ENCODE measurements at places on chromosomes 2 and 18.

GRCh38 chr2:27446057-27446456, 3.9 kb downstream of the KRTCAP3 start:
- DNase-seq, result no peak

DNA sequence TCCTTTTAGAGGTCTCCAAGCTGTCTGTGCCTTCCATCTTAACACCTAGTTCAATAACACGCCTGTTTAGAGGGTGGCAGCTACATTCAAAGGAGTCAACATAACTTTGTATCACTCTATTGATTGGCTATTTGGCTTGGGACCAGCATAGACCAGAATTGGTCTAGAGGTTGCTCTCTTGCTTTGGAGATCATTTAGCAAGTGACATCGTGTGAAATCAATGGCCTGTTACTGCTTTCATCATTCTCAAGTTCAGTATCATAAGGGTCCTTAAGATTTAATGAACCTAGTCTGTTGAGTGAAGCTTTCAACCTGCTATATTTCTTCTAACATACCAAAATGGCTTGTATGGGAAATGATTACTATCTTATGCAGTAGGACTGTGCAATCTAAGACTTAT, 768.2 kb downstream of the NRXN1 start:
- no peak for DNase-seq

GRCh38 chr18:79937103-79937860, 14.2 kb downstream of the SLC66A2 start:
- DNase-seq, result no peak

- no peak for DNase-seq
These were observed 163.2 kb upstream of the CAVIN2 start for GRCh38 chr2:192010073-192010472.

- DNase-seq, result no peak
These were observed 12.4 kb upstream of the NBEAL1 start for GRCh38 chr2:203002054-203002821.

DNA sequence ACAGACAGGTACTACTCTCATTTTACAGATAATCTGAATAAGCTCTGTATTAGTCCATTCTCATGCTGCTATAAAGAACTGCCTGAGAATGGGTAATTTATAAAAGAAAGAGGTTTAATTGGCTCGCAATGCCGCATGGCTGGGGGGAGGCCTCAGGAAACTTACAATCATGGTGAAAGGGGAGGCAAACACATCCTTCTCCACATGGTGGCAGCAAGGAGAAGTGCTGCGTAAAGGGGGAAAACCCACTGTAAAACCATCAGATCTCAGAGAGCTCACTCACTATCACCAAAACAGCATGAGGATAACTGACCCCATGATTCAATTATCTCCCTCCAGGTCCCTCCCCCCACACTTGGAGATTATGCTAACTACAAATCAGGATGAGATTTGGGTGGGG, 254.4 kb downstream of the KCNE4 start:
- DNase-seq, result peak; percentile 44

DNA sequence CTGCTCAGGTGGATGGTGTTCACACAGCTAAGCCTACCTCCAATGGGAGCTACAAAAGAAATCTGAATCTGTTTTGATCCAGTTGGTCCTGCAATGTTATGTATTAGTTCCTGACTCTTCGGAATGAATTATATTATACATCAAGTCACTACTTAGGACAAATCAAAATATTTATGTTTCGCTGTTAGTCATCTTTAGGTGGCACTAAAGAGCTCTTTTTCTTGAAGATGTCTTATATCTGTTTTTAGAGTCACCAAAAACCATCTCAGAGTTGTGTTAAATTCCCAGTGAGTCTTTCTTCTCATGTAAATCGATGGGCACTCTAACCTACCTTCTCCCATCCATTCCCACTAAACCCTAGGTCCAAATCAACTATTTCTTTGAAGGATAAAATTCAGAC, 2.2 kb downstream of the DNER start:
- peak; percentile 18 for DNase-seq

DNA sequence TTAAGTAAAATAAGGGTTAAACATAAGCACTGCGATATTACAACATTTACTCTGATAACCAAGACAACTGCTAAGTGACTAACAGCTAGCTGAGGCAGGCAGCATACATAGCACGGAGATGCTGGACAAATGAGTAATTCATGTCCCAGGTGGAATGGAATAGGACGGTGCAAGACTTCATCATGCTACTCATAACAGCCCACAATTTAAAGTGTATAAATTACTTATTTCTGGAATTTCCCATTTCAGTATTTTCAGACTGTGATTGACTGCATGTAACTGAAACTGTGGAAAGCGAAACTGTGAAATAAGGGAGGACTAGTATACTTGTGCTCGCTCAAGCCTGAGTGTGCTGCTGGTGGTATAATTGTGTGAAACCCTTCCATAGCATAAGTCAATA, 12.9 kb downstream of the IER3IP1 start:
- DNase-seq, result peak; percentile 36

DNA sequence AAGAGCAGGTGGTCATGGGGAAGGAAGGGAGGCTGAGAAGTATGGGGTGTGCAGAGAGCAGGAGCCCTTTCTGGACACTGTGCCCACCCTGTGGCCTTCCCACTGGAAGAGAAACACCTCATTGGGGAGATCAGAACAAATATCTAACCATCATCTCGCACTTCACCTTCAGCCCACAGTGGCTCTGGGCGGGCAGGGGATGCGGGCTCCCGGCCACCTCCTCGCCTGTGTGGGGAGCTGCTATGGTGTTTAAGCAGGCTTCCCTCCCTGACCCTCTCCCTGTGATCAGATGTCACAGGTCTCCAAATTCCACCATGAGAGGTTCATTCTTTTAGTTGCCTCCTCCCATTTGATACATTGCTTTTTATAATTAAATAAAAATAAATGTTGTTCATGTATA, 5.0 kb downstream of the FBLN7 start:
- no peak for DNase-seq

DNA sequence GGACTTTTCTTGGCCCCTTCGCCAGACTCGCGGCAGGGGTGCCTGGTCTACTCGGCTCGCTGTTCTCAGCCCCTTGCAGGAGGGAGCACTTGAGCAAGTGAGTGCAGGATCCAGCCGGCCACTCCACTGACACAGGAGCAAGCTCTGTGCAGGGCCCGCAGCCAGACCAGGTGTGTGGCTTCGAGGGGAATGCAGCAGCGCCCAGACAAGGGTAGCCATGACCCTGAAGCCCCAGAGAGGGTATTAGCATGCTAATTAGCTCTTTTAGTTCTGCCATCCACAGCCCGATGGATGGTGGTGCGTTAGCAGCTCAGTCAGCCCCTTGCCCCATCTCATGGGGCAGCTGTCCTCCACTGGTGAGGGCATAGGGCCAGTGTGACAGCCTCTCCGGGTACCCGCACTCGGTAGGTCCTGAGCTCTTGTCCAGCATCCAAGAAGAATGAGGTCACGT, 103.2 kb upstream of the HS6ST1 start:
- no peak for DNase-seq

DNA sequence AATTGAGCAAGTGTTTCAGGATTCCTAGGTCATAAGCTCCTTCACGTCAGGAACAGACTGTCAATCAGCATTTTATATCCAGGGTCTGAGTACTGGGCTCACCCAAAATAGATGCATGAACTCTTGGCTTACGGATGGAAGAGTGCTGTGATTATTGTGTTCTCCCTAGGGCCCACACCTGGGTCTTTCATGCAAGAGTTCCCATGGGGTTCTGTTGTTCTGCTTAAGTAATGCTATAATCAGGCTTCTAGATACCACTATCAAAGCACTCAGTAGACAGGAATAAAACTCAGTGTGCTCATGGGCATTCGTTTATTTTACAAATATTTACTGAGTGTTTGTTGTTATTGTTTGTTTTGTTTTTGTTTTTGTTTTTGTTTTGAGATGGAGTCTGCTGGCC, 46.4 kb upstream of the PMAIP1 start:
- DNase-seq, result no peak

GRCh38 chr2:118878531-118879149, 31.2 kb upstream of the EN1 start:
- DNase-seq, result no peak

DNA sequence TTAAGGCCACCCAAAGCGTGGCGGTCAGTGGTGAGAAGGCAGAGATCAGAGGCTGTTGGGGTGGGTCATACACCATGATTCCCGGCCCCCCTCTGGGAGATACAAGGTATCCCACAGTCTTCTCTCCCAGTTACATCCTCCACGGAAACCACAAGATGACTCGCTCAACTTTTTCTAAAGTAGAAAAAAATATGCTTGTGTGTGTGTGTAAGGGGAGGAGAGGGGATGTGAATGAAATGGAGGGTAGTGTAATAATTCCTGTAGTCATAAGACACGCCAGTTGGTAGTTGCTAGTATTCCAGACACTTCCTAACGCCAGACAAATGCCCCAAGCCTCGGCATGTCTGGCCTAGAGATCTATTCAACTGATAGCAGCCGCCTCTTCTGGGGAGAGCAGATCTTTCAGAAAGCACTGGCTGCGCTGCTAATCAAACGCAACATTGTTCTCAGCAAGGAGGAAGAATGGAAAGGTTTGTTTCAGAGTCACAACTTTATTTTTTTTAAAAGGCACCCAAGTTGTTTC, 143.5 kb downstream of the TGIF1 start:
- DNase-seq, result peak; percentile 96

GRCh38 chr2:99477054-99477453, 12.8 kb downstream of the REV1 start:
- no peak for DNase-seq

- no peak for DNase-seq
These were observed 385.8 kb downstream of the GALR1 start for GRCh38 chr18:77635451-77635850.

GRCh38 chr2:5521461-5521860, 170.7 kb upstream of the SOX11 start:
- no peak for DNase-seq

- no peak for DNase-seq
These were observed 101.0 kb downstream of the PTGR3 start for GRCh38 chr18:75107931-75108276.

DNA sequence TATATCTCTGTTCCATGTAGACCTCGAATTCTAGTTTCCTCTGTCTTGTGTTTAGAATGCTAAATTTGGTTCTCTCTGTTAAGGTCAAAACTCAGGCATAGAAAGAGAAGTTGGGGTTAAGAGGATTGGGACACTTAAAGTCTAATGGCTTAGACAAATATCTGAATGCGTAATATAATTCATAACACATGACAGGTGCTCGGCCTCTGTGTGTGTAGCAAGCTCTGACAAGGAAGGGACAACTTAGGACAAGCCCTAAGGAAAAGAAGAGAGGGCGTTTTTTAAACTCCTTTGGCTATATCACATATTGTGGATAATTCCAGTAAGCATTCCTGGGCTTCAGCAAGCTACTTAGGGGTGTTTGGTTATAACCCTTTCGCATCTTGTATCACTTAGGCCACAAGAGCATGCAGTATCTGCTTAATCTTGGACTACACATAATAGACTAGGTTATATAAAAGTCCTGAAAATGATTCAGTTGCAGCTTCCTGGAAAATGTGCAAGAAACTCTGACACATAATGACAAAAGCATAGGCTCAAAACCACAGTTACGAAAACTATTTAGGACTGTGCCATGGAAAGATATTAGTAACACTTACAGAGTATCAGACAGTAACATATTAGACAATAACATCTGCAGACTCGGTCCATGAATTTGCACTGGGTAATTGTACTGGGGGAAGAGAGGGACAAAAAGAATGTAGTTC, 16.1 kb upstream of the CREB1 start:
- peak; percentile 92 for DNase-seq

GRCh38 chr2:216572582-216573578, 60.3 kb upstream of the IGFBP2 start:
- DNase-seq, result peak; percentile 59

DNA sequence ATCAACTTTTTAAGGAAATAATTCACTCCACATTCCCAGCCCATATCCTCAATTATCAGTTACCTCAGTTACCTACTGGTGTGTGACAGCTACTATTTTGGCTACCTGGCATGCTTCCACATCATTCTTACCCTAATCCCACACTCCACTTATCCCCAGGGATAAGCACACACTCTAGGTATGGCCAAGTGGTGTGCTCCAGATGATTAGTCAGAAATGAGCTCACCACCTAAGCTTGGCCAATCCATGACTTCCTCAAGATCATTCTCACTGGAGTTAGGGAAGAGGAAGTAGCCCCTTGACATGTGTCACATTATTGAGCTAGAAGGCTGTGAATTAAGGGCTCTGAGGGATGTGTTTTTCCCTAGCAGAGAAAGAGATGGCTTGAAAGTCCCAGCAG, 20.9 kb upstream of the SMAD4 start:
- DNase-seq, result no peak

- no peak for DNase-seq
These were observed 280.2 kb upstream of the SOX11 start for GRCh38 chr2:5412001-5412400.

GRCh38 chr18:2956056-2956455, 56.9 kb downstream of the LPIN2 start:
- peak; percentile 69 for DNase-seq

DNA sequence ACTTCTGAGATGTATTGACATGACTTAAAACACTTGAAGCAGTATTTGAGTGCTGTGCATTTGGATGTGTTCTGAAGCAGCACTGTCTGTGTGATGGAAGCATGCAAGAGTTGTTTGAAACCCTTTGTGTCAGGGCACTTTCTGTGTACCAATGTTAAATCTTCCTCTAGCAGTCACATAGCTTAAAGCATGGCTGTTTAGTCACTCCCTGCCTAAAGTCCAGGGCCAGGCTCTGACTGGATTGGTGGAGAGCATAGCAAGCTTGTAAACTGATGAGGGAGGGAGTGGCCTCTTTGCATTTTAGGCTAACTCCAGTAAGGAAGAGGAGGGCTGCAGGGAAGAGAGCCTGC, 73.5 kb downstream of the MYO1B start:
- DNase-seq, result peak; percentile 90

DNA sequence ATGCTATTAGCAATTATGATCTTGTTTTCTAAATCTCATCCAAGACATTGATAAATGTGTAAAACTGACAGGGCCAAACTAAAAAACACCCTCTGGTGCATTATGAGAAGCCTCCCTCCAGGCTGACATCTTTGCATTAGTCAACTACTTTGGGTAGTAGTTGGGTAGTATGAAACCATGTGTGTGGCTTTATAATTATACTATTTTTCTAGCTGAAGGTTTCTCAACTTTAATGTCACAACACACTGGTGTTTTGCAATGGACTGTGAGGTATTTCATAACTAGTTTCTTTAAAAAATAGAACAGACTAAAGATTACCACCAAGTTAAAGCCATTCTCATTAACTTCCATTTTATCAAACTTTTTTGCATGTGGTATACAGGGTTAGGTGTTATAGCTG, 73.1 kb upstream of the RBMS1 start:
- DNase-seq, result peak; percentile 76

GRCh38 chr18:62897153-62897552, 181.8 kb downstream of the PHLPP1 start:
- DNase-seq, result peak; percentile 41

DNA sequence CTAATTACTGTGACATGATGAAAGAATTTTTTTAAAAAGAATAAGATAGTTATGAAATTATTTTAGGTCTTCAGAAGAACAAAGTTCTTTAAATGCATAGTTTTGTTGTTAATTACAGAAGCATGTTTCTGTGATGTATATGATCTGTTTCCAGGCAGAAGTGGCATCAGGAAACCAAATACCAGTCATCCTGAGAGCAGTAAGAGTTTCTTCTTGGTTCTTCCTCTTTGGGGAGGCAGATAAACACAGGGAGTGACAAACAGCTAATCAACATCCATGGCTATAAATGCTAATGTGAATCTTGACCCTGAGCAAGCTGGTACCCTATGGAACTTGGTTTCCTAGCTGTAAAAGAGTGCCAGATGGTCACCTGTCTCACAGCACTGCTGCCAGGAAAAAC, 29.2 kb downstream of the WIPF1 start:
- no peak for DNase-seq

- DNase-seq, result no peak
These were observed 154.1 kb upstream of the ZNF804A start for GRCh38 chr2:184444217-184444616.

All from fibroblast of villous mesenchyme (primary cell).